Mesenchymal stem cell (in vitro differentiated cells and primary cell): ENCODE measurements at places on chromosomes 2 and 18.
A peak's percentile ranks its signal among the peaks of the same experiment; 100 is the strongest.

DNA sequence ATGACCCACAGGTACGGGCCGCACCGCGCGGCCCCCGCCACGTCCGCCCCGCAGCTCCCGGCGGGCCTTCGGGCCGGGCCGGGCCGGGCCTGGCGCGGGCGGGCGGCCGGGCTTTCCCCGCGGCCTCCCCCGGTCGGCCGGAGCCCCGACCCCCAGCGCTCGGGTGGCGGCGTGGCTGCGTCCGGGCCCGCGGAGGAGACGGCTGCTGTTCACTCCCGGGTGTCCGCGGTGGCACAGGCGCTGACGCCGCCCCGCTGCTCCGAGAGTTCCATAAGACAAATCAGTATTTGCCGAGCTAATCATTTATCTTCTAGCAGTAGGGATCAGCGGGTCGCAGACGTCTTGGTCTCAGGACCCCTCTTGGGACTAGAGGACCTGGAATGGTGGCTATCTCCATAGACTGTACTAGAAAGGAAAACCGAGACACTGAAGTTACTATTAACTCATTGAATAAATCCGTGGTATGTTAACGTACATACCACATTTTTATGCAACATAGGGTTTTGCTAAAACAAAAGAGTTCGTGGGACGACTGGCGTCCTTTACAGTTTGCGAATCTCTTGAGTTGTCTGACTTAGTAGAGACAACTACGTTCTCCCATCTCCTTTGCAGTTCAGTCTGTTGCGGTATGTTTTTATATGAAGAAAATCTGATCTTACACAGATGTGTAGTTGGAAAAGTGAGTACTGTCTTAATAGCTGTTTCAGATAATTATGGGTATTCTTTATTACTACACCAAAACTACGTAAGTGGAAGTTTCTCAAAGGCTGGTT lies 500 bp downstream of the LIMS1 start:
- peaks cover 4% of the 10 kb centered on the region for H3K4me1 ChIP-seq
- no peaks in the 10 kb centered on the region for H3K27me3 ChIP-seq
- peak overlapping the region; percentile 89 for H3K4me3 ChIP-seq
- no peaks in the 10 kb centered on the region for H3K36me3 ChIP-seq
- DNase-seq, result peak; percentile 56

- no peak overlapping the region for H3K27ac ChIP-seq
- no peak for DNase-seq
- peaks cover 41% of the 10 kb centered on the region for H3K36me3 ChIP-seq
- peaks cover 18% of the 10 kb centered on the region for H3K4me1 ChIP-seq
- H3K4me3 ChIP-seq, result no peak overlapping the region
These were observed 180.3 kb downstream of the EIPR1 start for GRCh38 chr2:3197308-3197707.

DNA sequence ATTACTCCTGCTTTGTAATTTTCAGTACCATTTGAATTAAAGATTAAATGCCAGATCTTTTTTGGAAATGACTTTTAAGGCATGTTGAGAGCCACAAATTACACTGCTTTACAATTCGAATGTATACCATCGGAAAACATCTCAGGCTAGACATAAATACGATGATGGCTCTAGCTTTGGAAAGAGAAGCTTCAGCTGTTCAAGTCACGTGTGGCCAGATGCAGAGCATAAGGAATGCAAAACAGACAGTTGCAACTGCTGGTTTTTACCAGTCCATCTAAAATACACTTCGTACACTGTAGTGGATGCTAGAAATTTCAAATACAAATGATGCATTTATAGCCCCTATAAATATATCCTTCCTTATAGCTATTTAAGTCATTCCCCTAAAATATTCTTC lies 8.0 kb downstream of the ZNF516 start:
- peaks cover 18% of the 10 kb centered on the region for H3K36me3 ChIP-seq
- no peak overlapping the region for H3K27ac ChIP-seq
- no peak overlapping the region for H3K4me3 ChIP-seq
- no peaks in the 10 kb centered on the region for H3K27me3 ChIP-seq
- H3K4me1 ChIP-seq, result peaks cover 27% of the 10 kb centered on the region

DNA sequence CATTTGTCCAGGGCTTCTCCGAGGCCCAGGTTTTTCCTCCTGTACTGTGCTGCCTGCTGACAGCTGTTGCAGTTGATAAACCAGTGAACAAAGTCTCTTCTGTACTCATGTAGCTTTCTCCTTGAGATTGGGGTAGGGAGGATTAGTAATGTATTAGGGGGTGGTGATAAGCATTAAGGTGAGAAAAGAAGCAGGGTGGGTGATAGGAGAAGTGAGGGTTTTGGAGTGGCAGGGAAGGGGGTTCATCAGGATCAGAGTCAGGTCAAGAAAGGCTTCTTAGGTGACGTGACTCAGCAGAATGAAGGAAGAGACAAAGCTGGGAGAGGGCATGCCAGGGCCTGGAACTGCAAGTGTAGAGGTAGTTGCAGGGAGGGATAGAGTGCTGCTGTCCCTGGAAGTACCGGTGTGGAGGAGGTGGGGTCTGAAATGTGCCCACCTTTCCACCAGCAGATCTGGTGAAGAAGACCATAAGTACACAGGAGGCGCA lies 48.7 kb downstream of the PKP4 start:
- no peak overlapping the region for H3K27ac ChIP-seq
- H3K36me3 ChIP-seq, result no peaks in the 10 kb centered on the region
- H3K27me3 ChIP-seq, result no peaks in the 10 kb centered on the region
- H3K4me3 ChIP-seq, result no peak overlapping the region

- H3K4me3 ChIP-seq, result no peak overlapping the region
- H3K27ac ChIP-seq, result no peak overlapping the region
- no peak for DNase-seq
- no peaks in the 10 kb centered on the region for H3K36me3 ChIP-seq
- H3K4me1 ChIP-seq, result peaks cover 2% of the 10 kb centered on the region
These were observed 78.9 kb upstream of the B3GNT2 start for GRCh38 chr2:62116983-62117382.

- no peaks in the 10 kb centered on the region for H3K36me3 ChIP-seq
- no peak for DNase-seq
- H3K4me1 ChIP-seq, result no peaks in the 10 kb centered on the region
- H3K4me3 ChIP-seq, result no peak overlapping the region
- H3K27ac ChIP-seq, result no peak overlapping the region
These were observed 133.4 kb upstream of the CXCR4 start for GRCh38 chr2:136251197-136251884.

- no peak overlapping the region for H3K27ac ChIP-seq
- DNase-seq, result peak; percentile 29
- H3K4me1 ChIP-seq, result no peaks in the 10 kb centered on the region
- no peaks in the 10 kb centered on the region for H3K27me3 ChIP-seq
- no peak overlapping the region for H3K4me3 ChIP-seq
- peaks cover 81% of the 10 kb centered on the region for H3K36me3 ChIP-seq
These were observed 53.7 kb upstream of the TWSG1 start for GRCh38 chr18:9280849-9281248.

DNA sequence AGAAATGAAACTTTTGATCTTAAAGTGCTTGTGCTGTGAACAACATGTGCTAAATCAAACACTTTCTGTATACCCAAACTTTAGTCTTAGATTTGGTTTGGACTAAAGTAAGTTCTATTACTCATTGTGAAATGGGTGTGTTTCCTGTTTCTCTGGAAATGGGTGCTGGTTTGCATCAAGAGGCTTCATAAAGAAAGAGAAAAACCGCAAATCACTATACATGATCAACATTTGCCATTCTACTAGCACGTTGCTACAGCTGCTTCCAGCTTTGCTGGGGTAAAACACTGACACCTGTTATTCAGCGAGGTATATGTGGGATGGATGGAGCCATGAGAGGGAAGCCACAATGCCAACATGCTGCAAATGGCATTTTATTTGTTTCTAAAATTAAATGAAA lies 547.0 kb upstream of the ACVR2A start:
- no peaks in the 10 kb centered on the region for H3K36me3 ChIP-seq
- H3K4me3 ChIP-seq, result no peak overlapping the region
- no peak for DNase-seq
- H3K27ac ChIP-seq, result no peak overlapping the region
- H3K4me1 ChIP-seq, result no peaks in the 10 kb centered on the region

- no peaks in the 10 kb centered on the region for H3K27me3 ChIP-seq
- peak overlapping the region; percentile 98 for H3K4me3 ChIP-seq
- peaks cover 43% of the 10 kb centered on the region for H3K36me3 ChIP-seq
- H3K27ac ChIP-seq, result peak overlapping the region; percentile 99
- DNase-seq, result peak; percentile 81
These were observed 759 bp downstream of the PPP4R3B start for GRCh38 chr2:55616551-55617174.

GRCh38 chr2:197266477-197266876 lies 44.1 kb downstream of the ANKRD44 start:
- H3K4me1 ChIP-seq, result no peaks in the 10 kb centered on the region
- H3K27me3 ChIP-seq, result peaks cover 2% of the 10 kb centered on the region
- no peak for DNase-seq

DNA sequence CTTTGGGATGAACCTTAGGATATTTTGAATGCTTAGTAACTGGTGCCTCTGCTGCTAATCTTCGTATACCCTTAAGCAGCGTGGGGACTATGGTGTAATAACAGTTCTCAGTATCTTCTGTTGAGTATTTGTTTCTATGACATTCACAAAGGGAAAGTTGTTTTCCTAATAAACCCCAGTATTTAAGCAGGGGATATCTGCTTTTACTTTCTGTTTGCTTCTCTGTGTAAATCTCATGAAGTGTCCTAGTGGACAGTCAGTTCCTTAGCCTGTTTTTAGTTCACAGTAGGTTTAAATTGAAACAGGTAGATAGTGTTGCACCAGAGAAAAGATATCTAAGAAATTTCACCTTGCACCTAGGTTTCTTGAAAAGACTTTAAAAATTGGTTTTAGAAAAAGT lies 14.9 kb downstream of the KIAA1328 start:
- no peaks in the 10 kb centered on the region for H3K36me3 ChIP-seq
- DNase-seq, result peak; percentile 66
- no peaks in the 10 kb centered on the region for H3K27me3 ChIP-seq
- no peak overlapping the region for H3K4me3 ChIP-seq

DNA sequence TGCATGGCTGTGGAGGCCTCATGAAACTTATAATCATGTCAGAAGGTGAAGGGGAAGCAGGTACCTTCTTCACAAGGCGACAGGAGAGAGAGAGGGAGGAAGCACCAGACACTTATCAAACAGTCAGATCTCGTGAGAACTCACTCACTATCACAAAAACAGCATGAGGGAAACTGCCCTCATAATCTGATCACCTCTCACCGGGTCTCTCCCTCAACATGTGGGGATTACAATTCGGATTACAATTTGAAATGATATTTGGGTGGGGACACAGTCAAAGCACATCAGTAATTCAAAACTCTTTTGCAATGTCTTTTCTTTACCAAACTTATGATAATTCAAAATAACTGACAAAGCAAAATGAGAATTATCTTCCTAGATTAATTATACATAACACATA lies 8.5 kb upstream of the CCDC68 start:
- no peaks in the 10 kb centered on the region for H3K4me1 ChIP-seq
- no peak overlapping the region for H3K27ac ChIP-seq
- H3K4me3 ChIP-seq, result no peak overlapping the region
- no peaks in the 10 kb centered on the region for H3K27me3 ChIP-seq
- DNase-seq, result peak; percentile 33

DNA sequence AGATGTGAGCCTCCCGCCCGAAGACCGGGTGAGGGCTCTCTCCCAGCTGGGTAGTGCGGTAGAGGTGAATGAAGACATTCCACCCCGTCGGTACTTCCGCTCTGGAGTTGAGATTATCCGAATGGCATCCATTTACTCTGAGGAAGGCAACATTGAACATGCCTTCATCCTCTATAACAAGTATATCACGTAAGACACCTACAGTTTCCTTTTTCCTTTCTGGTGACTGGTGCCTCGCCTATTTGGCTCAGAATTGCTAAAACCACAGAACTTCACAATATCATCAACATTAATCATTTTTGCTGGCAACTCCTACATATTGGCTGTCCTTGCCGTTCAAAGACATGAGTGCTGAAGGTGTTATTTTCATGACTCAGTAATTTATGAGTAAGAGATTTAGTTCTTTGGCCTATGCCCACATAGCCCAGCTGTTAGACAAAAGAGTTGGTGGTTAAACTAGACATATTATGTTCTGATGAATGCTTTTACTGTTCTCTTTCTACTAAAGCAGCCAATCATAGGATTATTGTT lies 2.2 kb downstream of the STAMBP start:
- H3K27me3 ChIP-seq, result no peaks in the 10 kb centered on the region
- no peak for DNase-seq
- H3K36me3 ChIP-seq, result peaks cover 2% of the 10 kb centered on the region
- H3K27ac ChIP-seq, result peak overlapping the region; percentile 88
- H3K4me1 ChIP-seq, result peaks cover 6% of the 10 kb centered on the region

DNA sequence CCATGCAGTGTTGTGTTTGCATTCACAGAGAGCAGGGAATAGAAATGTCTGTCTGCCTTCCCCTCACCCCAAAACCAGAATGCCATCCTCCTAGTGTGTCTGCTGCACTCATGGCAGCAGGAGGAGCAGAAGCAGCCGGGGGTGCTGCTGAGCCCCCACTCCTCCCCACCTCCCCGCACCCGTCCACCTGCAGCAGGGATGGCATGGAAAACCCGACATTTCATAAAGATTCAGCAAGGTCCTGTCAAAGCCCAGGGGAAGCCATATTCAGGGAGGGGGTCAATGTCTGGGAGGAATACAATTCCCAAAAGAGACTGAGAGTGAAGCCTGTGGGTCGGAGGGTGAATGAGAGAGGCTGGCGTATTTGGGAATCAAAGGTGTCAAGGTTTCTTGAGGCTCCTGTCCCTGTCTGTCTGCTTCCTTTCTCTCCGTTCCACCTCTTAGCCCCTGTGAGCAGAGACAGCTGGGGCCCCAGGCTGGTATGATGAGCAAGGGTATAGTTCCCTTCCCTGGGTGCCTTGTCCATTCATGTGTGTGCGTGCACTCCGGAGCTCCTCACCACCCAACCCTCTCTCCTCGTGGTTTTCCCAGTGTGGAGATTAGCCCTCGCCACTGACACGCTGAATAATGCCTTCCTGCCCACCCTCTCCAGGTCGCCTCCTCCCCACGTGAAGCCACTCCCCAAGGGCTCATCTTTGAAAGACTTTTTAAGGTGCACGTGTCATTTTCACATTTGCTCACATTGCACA lies 133.5 kb upstream of the ZNF236 start:
- peaks cover 20% of the 10 kb centered on the region for H3K27me3 ChIP-seq
- no peaks in the 10 kb centered on the region for H3K36me3 ChIP-seq
- no peak for DNase-seq

DNA sequence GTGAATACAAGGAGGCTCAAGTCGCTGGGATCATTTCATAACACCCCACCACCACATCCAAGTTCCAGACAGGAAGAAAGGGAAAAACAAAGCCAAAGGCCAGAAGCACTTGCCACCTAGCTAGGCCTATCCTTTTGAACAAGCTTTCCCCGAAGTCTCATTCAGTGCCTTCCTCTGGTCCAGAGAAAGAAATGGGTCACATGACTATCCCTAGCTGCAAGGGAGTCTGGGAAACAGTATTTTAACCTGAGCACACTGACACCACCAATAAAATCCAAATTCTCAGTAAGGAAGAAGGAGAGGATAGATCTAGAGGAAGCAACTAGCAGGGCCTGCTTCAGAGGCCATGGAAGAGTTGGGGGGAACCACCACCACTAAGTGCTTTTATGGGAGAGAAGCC lies 91.2 kb downstream of the POLR1A start:
- DNase-seq, result no peak
- peaks cover 23% of the 10 kb centered on the region for H3K4me1 ChIP-seq
- no peak overlapping the region for H3K27ac ChIP-seq
- H3K36me3 ChIP-seq, result no peaks in the 10 kb centered on the region
